Stimulated activated CD4-positive, alpha-beta T cell treated with anti-CD3 and anti-CD28 coated beads, Interleukin-4, amount 100 ng/mL, for 48 hours (primary cell): ENCODE measurements at places on chromosomes 11 and 22.

GRCh38 chr22:38467904-38468442, at the start of gene KDELR3:
KDELR3 (plus strand) TSS chr22:38468096; CDS start chr22:38468234, 138 bp downstream.
- DNase-seq, result peak; percentile 57

DNA sequence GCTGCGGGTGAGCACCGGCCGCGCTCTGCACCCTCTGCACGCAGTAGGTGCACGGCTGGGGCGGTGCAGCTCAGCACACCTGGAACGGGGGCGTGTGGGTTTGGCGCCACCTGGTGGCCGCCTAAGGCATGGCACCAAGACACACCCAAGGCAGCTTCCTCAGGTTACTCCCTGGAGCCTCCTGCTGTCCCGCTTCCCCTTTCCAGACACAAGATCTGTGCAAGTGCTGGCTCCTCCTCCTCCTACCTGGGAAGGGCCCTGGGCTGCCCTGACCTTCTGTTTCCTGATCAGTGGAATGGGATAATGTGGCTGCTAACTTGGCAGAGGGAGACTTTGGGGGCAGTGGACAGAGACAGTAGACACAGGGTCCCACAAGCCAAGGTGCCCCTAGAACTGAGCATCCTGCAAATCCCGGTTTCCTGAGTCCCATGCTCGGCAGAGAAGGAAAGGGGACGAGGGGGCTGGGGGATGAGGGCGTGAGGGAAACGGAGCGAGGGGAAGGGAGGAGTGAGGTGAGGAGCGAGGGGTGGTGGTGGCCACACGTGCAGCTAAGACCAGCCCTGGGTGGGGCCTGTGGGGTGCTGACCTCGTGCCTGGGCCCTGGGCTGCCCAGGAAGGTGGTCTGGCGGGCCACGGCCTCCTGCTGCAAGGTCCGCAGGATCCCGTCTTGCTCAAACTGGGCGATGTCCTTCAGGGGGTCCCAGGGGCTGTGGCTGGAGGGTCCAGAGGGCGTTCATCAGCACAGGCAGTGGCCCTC, 34.8 kb upstream of the CARS1 start:
- DNase-seq, result peak; percentile 37

- DNase-seq, result peak; percentile 73
These were observed 28.5 kb downstream of the GLB1L2 start for GRCh38 chr11:134360050-134360835.

DNA sequence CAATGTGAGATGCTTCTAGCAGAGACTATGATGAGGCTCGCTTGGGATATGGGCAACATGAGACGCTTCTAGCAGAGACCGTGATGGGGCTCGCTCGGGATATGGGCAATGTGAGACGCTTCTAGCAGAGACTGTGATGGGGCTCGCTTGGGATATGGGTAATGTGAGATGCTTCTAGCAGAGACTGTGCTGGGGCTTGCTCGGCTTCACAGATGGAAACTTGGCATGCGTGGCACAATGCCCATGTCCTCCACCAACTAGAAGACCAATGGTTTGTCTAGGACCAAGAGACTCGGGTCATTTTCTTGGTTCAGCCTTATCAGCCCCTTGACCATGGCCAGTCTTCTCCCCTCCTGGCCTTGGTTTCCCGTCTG, 7.1 kb downstream of the MYEOV start:
- DNase-seq, result no peak

- no peak for DNase-seq
These were observed 31.9 kb upstream of the ZC3H12C start for GRCh38 chr11:110061296-110061695.

DNA sequence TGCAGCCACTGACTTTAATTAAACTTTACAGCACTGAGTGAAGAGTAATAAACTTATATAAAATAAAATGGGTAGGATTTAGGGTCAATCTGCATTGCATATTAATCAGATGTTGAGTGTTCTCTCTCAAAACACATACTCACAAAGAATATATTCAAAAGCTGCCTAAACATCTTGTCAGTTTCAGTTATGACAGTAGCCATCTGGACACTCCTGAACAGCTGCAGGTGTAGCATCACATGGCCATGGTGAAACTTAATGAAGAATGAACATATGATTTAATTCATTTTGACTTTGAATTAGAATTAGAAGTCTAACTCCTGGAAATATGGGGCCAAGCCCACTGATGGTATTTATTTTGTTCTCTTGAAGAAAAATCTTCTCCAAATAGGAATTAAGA, 684.3 kb upstream of the RAG2 start:
- no peak for DNase-seq

- DNase-seq, result no peak
These were observed 28.9 kb downstream of the THOC5 start for GRCh38 chr22:29524442-29525191.

GRCh38 chr22:36171941-36172340, 11.4 kb upstream of the APOL3 start:
- DNase-seq, result no peak

DNA sequence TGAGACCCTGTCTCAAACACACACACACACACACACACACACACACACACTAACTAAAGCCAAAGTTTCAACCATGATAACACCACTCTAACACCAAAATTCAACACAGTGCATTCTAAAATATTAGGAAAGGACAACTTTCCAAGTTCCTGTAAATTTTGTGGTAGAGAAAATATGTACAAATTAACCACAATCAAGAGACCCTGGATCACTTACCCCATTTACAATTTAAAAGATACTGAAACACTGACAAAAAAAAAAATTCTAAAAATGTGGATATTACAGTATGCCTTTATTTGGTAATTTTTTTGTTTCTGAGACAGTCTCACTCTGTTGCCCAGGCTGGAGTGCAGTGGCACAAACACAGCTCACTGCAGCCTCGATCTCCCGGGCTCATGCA, 9.7 kb downstream of the MRTFA start:
- no peak for DNase-seq

DNA sequence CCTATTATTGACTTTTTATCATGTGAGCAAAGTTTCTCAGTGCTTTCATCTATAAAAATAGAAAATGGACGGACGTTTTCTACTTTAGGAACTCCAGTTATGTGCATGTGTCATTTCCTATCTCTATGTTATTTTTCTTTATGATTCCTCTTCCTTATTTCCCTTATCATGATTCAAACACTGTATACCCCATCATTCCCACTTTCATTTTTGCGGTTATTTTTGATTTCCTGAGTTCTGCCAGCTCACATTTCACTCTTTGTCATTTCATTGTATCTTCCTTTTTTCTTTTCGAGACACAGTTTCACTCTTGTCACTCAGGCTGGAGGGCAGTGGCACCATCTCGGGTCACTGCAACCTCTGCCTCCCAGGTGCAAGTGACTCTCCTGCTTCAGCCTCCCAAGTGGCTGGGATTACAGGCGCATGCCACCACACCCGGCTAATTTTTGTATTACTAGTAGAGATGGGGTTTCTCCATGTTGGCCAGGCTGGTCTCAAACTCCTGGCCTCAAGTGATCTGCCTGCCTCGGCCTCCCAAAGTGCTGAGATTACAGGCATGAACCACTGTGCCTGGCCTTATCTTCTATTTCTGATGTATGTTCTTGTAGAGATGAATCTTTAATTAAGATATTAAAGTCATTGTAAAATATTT, 21.5 kb downstream of the C11orf58 start:
- DNase-seq, result no peak

DNA sequence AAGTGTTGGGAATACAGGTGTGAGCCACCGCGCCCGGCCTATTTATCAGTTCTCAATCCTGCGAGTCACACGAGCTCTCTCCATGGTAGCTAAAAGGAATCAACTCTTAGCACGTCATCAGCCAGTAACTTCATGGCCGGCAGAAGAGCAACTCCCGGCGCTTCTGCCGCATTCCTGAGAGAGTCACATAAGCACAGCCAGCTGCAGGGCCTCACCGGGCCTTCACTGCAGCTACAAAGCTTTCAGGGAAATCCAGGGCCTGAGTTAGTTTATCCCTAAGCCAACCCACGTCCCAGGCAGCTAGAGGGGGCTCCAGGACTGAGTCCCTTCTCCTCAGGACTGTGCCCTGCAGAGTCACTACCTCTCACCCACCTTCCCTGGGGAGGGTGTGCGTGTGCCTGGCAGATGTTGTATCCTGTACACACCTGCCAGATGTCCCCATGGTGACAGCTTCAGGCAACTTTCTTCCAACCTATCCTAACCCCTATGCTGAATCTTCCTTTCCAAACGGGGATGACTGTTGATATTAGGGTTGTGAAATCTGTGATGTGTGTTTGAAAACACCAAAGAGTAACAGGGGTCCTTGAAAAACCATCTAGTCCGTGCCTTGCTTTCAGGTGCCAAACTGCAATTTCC, 45.9 kb upstream of the ARFGAP3 start:
- no peak for DNase-seq

DNA sequence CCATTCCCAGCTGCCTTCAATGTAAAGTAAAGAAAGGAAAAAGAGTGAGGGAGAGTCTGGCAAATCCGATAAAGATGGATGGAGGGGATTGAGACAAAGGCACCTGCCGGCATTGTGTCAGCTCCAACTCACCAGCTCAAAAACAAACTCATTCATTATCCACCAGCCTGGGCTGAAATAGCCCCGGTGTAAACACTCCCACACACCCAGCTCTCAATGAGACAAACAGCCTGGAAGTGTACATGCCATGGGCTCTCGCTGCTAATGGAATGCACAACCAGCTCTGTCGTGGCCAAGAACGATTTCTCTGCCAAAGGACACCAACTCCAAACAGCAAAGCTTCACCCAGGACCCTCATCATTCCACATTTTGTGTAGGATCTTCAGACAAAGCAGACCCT, 89.3 kb upstream of the OPCML start:
- no peak for DNase-seq

GRCh38 chr22:45548991-45549761, 46.5 kb downstream of the FBLN1 start:
- DNase-seq, result no peak

DNA sequence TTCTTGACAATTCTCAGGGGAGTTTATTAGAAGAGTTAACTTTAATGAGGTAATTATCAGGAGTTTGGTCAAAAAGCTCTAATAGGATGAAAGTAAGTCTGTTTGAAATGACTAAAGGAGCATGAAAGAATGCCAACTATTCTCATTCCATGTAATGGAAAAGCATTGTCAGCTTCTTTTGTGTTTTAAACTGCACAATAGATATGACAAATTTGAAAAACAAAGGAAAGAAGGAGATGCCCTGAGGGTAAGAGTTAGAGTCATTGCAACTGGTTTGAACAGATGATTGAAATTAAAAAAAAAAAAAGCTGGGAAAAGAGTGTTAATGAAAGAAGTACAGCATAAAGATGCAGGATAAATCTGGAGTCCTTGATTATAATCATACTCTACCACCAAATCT, 296.8 kb upstream of the FOLH1 start:
- no peak for DNase-seq

DNA sequence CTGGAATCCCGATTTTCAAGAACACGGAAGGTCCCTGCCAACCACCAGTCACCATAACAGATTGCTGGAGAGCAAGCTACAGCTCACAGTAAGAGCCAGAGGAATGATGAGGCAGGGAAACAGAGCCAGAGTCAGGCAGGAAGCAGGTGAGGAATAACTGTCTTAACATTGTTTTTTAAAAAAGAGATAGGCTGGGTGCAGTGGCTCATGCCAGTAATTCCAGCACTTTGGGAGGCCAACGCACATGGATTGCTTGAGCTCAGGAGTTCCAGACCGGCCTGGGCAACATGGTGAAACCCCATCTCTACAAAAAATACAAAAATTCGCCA, 13.5 kb upstream of the CASTOR1 start:
- DNase-seq, result no peak

GRCh38 chr22:50002791-50003190, 9.8 kb downstream of the IL17REL start:
- no peak for DNase-seq

GRCh38 chr11:46352063-46352841, 5.0 kb downstream of the DGKZ start:
- DNase-seq, result peak; percentile 67

GRCh38 chr11:125663910-125664309, 16.7 kb downstream of the ACRV1 start:
- no peak for DNase-seq

GRCh38 chr11:64360448-64360921, 1.5 kb downstream of the RPS6KA4 start:
- no peak for DNase-seq

DNA sequence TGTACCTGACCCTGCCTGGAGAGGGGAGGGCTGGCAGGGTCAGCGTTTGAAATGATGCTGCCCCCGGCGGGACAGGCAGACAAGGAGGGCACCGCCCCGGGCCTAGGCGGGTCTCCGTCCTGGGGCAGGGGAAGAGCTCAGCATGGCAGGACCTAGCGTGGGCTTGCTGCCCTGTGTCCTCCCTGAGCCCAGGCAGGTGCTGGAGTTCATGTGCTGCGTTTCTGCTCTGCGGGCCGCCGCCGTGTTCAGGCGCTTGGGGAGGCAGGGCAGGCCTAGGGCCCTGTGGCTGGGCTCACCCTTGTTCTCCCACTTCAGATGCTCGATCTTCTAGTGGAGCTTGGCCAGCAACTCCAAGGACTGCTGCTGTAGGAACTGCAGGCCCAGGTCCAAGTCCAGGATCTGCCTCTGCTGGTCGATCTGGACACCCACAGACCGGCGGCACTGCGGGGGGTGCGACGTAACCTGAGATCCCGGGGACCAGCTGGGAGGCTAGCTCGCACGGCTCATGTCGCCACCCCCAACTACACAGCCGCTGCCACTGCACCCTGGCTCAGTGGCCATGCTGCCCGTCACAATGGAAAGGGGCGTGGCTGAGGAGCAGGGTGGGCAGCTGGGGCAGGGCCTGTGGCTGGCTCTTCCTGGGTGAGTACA, 84.4 kb downstream of the MED15 start:
- DNase-seq, result no peak

DNA sequence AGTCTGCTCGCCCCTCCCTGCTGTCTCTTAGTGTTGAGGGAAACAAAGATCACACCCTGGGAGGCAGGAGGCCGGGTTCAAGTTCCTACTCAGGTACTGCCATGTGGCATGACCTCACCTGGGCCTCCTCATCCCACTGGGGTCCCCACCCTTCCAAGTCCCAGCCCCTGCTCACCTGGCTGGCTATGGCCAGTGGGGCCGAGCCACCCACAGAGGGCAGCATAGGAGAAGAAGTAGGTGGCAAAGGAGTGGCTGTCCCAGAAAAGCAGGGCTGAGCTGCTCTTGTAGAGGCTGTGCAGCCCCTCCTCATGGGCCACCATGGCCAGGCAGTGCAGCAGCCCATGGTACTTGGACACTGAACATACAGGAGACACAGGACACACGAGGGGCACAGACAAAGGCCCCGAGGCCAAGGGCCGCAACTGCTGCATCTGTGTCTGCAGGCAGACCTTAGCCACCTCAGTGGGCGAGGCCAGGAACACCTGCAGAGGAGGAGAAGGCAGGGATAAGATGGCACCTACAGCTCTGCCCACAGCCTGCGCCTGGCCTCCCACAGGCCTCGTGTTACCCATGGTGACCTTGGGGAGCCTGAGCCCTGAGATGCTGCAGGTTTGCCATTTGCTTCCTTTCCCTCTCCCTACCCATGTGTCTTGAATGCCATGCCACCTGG, 50.6 kb upstream of the MPEG1 start:
- no peak for DNase-seq

GRCh38 chr11:65440831-65441499, 18.4 kb downstream of the NEAT1 start:
- DNase-seq, result no peak
